ENCODE measurements at places on chromosomes 3 and 15.

DNA sequence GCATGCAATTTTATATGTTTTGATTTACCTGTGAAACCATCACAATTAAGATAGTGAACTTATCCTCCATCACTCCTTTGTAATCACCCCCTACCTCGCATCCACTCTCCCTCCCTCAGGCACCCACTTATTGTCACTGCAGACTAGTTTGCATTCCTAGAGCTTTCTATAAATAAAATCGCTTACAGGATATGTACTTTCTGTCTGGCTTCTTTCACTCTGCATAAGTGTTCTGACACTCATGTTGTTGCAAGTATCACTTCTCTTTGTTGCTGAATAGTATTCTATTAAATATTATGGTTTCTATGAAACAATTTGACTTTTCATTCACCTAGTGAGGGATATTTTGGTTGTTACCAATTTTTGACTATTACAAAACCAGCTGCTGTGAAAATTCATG lies 139.3 kb downstream of the RSRC1 start:
- no peak for DNase-seq

GRCh38 chr15:64011736-64012135 lies 34.5 kb downstream of the DAPK2 start:
- DNase-seq: no peak

DNA sequence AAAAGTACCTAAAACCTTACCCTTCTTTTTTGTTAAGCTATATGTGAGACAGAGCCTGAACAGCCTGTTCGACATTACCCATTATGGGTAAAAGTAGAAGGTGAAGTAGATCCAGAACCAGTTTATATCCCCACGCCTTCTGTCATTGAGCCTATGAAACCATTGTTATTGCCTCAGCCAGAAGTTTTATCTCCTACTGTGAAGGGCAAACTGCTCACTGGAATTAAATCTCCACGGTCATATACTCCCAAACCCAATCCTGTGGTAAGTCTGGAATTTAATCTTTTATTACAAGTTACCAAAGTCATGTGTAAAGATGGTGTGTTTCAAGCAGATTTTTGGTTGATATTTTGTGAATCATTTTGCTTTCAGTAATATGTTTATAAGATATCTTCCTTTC lies 47.1 kb upstream of the MAPKBP1 start:
- DNase-seq: no peak

GRCh38 chr3:131217296-131217741 lies 164.3 kb upstream of the NUDT16 start:
- no peak for DNase-seq

GRCh38 chr3:178233371-178234071 lies 302.7 kb upstream of the KCNMB2 start:
- no peak for DNase-seq

Data from activated CD4-positive, alpha-beta T cell treated with anti-CD3 and anti-CD28 coated beads, Interleukin-2, Interleukin-6, amounts not matched to agents 100 ng/mL and 50 ng/mL, durations not matched to agents 16 hours and 8 hours (primary cell).